ENCODE measurements at places on chromosomes 11 and 22.

DNA sequence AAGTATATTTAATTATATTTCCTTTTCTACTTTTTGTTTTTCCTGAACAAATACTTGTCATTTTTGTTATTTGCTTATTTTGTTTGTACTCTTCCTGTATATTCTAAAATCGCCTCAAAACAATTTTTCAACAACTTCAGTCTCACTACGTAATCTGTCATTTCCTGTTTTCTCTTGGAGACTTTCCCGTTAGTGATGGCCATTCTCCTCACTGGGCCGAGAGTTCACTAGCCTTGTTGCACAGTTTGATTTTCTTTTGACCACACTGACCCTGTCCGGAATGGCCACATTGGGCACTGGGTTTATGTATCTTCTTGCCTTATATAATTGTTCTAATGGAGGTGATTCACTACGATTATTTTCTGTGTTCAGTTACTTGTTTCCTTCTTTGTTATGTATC lies 726.1 kb downstream of the FAM181B start:
- DNase-seq: no peak

GRCh38 chr11:47010179-47010578 lies 73.6 kb downstream of the CSTPP1 start:
- DNase-seq: no peak

- DNase-seq: no peak
Observed at GRCh38 chr22:35995772-35996171, 32.9 kb downstream of the RBFOX2 start.

DNA sequence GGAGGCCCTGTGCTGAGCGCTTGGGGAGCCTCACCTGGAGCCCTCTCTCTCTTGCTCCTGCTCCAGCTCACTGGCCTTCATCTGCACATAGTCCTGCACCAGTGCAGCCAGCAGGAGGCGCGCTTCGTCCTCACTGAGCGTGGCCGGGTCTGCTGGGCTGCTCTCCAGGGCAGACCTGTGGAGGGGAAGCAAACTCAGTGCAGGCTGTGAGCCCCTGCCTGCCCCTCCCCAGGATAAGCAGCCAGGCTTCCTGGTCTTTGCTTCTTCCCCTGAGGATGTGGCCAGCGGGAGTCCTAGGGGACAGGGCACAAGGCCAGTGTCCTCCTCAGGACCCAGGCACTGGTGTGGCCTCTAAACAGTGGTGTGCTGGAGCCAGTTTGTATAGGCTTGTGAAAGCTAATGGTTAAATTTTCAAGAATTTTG lies 2.2 kb downstream of the CALCA start:
- no peak for DNase-seq

GRCh38 chr11:12441231-12441861 lies 64.0 kb downstream of the PARVA start:
- no peak for DNase-seq

DNA sequence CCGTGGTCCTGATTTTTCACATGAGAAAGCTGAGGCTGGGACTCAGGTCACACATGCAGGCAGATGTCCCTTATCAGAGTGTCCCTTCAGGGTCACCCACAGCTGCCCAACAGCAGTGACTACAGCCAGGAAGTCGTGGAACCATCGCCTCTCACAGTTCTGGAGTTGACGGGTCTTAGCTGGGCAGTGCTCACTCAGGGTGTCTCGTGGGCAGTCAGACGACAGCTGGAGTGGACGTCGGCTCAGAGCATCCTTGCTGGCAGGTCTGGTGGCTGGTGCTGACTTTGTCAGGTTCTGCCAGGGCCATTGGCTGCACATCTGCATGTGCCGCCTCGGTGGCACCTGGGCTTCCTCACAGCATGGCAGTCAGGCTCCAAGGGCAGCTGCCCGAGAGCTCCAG lies 35.6 kb upstream of the TH start:
- no peak for DNase-seq

DNA sequence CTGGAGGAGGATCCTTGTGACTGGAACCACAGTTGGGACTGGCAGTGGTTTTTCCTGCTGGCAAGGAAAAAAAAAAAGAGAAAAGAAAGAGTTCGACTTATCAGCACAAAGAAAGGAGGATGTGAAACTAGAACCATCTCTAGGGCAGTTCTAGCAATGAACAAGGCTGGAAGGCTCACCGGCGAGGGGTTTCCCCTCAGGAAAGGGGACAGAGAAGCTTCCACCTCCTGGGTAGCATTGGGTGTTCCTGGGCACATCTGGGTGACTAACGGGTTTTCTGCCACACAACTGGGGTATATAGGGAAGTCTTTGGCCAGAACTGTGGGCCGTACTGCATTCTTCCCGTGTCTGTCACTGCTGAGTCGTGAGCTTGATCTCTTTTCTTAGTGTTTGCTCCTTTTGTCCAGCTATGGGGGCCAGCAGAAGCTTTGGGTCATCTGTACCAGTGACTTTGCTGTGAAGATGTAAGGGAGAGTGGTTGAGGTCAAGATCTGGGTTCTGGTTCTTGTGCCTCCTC lies 109.4 kb upstream of the OR4B1 start:
- peak; percentile 15 for DNase-seq

DNA sequence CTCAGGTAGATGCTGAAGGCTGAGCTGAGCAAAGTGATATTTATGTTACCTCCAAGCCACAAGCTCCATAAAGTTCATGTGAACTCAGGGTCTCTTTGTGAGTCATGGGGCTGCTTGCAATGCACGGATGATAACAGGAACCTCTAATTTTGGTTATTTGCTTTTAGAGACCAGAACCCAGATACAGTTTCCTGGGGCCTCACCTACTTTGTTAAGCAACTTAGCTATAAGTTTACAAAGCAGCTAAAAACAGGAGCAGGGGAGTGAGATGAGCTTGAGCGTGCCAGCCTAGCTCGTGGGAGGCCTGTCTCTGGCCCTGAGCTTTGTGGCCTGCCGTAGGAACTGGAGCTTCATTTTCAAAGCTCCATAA lies 29.2 kb downstream of the SREBF2 start:
- DNase-seq: peak; percentile 78

DNA sequence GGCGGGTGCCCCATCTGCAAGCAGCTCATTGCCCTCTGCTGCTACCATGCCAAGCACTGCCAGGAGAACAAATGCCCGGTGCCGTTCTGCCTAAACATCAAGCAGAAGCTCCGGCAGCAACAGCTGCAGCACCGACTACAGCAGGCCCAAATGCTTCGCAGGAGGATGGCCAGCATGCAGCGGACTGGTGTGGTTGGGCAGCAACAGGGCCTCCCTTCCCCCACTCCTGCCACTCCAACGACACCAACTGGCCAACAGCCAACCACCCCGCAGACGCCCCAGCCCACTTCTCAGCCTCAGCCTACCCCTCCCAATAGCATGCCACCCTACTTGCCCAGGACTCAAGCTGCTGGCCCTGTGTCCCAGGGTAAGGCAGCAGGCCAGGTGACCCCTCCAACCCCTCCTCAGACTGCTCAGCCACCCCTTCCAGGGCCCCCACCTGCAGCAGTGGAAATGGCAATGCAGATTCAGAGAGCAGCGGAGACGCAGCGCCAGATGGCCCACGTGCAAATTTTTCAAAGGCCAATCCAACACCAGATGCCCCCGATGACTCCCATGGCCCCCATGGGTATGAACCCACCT lies 28.0 kb upstream of the L3MBTL2 start:
- DNase-seq: no peak

DNA sequence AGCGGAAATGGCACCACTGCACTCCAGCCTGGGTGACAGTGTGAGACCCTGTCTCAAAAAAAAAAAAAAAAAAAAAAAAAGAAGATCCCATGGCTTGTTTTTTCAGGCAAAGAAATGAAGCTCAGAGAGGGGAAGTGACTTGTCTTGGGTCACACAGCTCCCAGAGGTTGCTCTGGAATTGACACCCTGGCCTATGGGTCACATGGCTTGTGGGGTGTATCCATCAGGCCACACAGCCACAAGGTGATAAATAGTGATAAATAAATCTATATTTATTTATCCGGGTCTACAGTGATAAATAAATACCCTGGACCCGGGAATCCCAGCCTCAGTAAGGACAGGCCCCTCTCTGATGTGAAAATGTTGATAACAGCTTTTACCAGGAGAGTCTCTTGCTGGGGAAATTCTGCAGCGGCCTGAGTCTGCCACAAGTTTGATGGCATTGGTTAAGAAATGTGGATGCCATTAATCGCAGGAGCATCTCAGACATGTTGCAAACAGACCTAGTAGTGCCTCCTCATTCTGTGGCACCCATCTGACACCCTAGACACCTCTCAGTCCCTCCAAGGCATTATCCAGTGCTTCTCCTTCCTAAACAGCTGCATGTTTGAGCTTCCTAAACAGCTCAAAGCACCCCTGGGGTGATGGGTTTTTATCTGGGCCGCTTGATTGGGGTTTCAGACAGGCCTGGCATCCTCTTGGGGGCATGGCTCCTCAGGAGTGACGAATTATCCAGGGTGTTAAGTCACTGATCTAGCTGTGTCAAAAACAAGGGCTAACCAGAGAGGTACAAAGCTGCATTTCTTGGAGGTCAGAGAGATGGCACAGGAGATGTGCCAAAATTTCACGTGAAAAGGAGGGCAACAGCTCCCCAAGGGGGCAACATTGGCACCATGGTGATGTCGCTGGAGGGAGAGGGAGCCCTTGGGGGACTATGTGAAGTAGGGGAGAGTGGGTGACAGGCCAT lies 1.9 kb upstream of the EMID1 start:
- DNase-seq: no peak

GRCh38 chr11:61954106-61954850 lies 4.1 kb downstream of the BEST1 start:
- no peak for DNase-seq

- no peak for DNase-seq
Observed at GRCh38 chr11:131888230-131888855, 517.9 kb downstream of the NTM start.

- DNase-seq: no peak
Observed at GRCh38 chr22:22943521-22944267, 56.1 kb downstream of the IGLL5 start.

- DNase-seq: no peak
Observed at GRCh38 chr11:122343210-122343609, 227.2 kb upstream of the BLID start.

DNA sequence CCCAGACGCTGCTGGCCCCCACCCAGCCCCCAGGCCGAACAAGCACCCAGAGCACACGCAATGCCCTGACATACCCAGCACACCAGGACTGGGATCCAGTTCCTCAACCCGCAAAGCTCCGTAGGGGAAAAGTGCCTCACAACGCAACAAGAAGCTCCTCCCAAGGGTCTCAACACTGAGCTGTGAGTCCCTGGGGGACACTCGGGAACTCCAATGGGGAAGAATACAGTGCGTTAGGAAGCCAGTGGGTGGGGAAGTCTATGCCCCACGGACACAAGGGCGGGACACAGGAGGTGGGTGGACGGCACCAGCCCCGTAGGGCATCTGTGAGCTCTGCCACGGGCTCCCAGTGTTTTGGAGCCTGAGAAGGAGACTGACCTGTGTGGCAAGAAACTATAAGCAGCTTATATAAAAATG lies 1.6 kb downstream of the DEAF1 start:
- no peak for DNase-seq

DNA sequence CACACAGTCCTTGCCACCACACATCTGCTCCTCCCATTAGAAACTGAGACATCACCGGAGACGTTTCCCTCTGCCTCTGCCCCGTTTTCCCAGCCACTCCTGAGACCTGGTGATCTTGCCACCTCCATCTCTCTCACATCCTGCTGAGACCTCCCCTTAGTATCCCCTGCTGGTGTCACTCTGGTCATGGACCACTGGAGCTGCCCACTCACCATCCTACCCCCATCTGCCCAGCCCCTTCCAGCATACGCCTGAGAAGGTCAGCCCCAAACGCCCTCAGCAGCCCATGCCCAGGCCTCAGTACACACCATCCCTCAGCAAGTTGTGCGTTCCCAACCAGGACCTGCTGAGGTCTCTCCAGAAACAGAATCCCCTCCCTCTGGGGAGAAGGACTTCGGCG lies 64.3 kb downstream of the SHANK2 start:
- no peak for DNase-seq

- no peak for DNase-seq
Observed at GRCh38 chr22:32527756-32528155, 53.1 kb downstream of the FBXO7 start.

- DNase-seq: no peak
Observed at GRCh38 chr11:112958670-112959069, 2.5 kb upstream of the NCAM1 start.

DNA sequence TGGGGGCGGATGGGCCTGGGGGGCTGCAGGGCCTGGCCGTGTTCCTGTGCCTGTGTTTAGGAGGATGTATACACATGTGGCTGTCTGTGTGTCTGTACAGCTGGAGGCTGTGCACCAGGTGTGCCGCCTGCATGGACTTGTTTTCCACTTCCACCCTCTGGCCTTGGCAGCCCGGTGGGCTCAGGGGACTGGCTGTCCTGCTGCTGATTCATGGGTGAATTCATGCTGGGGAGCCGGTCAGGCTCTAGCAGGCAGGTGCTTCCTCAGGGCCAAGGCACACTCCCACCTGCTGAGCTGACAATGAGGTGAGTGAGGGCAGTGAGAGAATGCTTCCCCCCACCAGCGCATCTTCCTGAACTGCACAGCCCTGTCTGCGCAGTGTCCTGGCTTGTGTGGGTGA lies 88.4 kb downstream of the CCDC81 start:
- DNase-seq: no peak

GRCh38 chr22:34620832-34621231 lies 445.1 kb upstream of the ISX start:
- DNase-seq: no peak

DNA sequence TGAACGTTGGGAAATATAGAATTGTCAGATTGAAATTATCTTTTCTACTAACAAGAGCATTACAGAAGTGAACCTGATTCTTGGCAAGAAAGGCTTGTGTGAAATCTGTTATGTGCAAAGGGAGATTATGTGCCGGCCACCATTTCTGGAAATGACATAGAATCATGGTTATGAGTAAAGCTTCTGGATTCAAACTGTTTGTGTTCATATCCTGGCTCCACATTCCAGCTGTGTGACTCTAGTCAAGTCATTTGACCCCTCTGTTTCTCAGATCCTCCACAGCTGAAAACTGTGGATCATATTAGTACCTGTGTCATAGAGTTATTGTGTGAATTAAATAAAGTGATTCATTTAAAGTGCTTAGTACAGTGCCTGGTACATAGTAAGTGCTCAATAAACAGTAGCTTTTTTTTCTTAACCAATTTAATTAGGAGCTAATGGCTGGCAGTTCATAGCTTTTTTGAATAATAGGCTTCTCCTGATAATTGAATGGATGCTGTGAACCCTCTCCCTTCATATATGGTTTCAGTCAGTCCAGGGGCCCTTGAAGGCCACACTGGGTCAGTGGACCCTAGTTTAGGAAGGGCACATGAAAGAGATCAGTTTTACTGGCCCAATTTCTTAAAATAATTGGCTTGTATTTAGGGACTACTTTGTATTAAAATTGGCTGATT lies 34.6 kb downstream of the EHF start:
- DNase-seq: no peak

DNA sequence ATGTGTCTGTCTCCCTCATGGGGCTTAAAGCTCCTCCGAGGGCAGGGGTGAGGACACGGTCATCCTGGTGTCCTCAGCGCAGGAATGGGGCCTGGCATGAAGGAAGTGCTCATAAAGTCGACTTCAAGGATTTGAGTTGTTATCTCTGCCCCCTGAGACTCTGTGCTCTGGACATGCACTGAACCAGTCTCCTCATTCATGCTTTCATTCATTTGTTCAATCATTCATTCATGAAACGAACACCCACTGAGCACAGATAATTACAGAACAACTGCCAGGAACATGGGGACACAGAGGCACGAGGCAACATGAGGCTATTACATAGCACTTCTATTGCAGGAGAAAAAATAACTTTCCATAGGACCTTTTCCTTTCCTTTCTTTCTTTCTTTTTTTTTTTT lies 16.5 kb downstream of the TMPRSS6 start:
- DNase-seq: no peak

Measured in CD4-positive, alpha-beta T cell treated with Interleukin-6 at 100 ng/mL for 8 hours (primary cell).